ENCODE measurements at places on chromosomes 12 and 14.

DNA sequence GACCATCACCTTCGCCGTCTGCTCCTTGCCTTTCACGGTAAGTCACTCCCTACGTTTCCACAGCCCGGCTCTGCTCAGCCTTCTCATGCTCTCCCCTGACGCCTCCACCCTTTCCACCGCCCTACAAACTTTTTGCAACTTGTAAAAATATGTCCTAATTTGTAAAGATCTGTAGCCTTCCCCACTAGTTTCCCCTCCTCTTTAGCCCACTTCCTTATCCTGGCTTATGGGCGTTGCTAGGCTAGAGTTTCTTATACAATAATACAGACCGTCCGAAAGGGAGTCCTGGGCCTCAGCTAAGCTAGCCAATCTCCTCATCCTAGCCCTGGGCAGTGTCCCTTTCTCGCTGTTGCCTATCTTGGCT, 1.2 kb downstream of the PTGER2 start:
- no peak for DNase-seq

DNA sequence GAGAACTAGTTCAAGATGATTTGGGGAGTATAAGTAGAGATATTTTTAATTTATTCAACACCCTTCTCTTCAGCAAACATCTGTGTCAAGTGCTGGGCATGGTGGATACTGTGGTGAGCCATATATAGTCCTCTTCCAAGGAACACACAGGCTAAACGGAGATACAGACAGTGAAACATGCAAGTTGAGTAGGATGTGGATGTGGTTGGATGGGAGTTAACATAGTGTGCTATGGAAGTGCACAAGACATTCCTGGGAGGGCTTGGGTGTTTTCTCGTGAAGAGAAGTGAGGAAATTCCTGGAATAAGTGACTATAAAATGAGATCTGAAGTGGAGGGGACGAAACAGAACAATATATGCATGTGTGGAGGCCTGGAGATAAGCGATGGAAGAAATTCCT, 181.1 kb upstream of the NPAS3 start:
- DNase-seq: no peak

GRCh38 chr14:66965831-66966230, 223.4 kb upstream of the GARIN2 start:
- no peak for DNase-seq

DNA sequence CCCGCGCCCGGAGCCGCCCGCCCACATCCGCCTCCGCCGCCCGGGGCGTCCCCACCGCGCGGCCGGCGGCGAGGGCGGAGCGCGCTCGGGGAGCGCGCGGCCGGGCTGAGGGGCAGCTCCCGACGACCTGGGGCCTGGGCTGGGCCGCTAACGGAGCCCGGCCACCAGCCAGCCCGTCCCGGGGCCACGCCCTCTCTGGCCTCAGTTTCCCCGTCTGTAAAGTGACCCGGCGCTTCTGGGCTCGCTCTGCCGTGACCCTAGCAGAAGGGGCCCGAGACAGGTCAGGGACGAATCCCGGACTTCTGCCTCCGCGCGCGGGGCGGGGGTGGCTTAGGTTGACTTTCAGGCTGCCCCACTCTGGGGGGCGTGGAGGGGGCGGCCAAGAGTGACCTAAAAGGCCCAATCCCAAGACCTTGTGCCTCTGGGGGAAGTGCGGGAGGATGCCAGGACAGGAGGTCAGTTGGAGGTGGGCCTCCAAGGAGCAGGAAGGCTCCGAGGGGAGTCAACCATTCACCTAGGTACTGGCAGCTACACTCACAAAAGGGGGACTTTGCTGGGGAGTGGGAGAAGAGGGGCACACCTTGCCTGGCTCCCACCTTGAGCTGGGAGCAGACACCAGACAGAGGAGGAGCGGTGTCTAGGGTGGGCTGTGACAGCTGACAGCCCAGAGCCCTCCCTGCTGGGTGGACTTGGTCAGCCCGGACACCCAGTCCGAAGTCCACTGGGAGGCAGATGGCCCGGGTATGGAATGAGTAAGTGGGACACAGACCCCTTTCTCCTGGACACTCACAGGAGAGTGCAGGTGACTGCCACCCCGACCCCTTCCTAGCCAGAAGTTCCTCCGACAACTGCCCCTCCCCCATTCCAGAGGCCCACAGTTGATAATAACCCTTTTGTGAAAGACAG, 486 bp upstream of the AKT1 start:
- DNase-seq: peak; percentile 27

- no peak for DNase-seq
Observed at GRCh38 chr14:51160871-51161270, 66.0 kb upstream of the TRIM9 start.

DNA sequence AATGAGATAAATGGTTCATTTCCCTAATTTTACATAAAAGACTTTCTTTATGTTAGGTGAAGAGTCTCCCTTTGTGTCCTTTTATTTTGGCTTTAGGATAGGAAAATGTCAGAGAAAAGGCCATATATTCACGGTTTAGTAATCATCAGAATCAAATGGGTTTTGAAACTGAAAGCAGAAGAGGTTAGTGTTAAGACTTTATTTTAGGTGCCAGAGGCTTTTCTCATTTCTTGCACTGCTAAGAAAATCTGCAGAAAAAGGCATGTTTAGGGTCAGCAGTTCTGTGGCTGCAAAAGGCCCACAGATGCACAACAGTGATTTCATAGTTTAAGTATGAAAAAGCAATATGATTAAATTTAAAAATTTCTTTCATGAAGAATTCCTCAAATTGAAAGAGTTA, 80.4 kb upstream of the SINHCAF start:
- no peak for DNase-seq

DNA sequence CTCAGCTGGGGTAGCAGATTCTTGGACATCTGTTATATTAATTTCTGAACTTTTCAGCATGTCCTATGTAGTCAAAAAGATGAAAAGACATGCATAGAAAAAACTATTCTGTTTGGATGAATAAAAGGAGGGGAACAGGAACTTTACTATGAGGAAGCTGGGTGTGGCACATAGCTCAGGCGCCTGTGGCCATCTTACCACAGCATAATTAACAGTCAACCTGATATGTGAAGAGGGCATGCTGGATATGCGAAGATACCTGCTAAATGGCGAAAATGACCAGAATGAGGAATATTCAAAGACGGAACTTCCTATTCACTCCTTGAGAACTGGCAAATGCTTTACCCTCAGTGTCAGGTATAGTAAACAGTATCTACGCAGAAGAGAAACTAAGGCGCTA, 18.4 kb downstream of the SETD3 start:
- no peak for DNase-seq

GRCh38 chr12:25875661-25876060, 82.8 kb upstream of the RASSF8 start:
- DNase-seq: no peak

DNA sequence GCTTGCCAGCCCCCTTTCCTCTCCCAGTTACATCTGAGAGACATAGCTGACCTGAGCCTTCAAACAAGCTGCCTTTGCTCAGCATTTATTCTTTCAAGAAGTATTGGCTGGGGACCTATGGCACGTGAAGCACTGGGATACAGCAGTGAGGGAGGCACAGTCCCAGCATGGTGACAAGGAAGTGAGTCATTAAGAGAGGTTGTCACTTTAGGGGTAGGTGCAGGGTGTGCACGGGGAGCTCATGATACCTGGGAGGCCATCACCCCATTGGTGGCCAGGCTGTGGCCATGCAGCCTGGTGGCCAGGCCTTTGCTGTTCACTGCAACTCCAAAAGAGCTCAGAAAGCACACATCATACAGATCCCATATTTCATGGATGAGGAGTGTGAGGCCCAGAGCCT, 5.7 kb upstream of the KRT75 start:
- no peak for DNase-seq

GRCh38 chr14:64708148-64709004, 4.2 kb downstream of the PLEKHG3 start:
- no peak for DNase-seq

DNA sequence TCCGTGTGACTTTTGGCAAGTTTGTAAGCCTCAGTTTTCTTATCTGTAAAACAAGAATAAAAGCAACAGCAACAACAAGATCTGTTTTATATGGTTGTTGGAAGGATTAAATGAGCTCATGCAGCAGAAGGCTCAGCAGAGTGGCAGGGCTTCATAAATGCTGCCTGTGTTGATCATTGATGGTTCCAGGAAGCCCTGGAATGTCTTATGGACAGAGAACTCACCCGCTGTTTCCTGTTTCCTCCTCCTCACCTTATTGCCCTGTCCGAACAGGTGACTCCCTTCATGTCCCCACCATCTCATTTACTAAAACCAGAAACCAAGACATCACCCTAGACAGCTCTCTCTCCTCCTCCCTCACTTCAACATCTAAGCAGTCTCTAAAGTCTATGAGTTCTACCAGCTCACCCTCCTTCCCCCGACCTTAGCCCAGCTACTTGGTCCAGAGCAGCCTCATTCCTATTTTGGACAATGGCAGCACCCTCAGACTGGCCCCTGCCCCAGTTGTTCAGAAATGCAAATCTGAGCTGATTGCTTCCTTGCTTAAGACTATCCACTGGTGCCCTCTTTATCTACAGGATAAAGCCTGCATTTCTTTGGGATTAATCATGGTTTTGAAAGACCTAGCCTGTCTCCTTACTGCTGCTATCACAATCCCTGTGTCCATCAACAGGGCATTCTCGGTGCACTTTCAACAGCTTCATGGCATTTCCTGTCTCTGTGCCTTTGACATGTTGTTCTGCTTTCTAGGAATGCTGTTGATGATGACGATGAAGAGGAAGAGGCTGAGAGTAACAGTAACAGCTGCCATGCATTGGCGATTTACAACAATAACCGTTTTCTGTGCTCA, 21.4 kb upstream of the GSG1 start:
- no peak for DNase-seq

DNA sequence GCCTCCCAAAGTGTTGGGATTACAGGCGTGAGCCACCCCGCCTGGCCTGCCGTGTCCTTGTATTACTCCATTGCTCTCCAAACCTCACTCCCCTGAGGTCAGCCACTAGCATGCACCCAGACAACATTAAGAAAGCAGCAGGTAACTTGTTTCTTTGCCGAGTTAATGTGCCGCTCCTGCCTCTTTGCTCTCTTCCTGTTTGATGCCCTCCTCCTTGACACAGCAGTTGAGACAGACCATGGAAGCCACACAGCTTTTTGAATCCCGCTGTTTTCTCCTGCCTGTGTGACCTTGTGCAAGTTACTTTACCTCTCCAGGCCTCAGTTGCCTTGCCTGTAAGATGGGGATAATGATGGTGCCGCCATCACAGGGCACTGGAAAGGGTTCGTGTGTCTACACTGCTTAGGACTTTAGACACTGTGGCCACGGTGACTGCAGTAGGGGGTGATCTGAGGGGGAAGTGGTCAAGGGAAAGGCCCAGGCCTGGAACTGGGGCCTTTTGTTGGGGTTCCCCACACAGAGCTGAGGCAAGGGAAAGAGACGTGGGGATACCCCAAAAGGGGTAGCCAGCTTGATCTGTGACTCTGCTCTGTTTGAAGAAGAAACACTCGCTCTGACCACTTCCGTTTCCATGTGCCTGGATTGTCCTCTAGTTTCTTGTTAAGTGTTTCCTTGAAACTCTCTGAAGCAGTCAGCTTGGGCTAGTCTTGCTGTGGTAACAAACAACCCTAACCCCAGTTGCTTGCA, 69.3 kb downstream of the RIN3 start:
- no peak for DNase-seq

- DNase-seq: no peak
Observed at GRCh38 chr12:684416-684815, 21.2 kb upstream of the NINJ2 start.

DNA sequence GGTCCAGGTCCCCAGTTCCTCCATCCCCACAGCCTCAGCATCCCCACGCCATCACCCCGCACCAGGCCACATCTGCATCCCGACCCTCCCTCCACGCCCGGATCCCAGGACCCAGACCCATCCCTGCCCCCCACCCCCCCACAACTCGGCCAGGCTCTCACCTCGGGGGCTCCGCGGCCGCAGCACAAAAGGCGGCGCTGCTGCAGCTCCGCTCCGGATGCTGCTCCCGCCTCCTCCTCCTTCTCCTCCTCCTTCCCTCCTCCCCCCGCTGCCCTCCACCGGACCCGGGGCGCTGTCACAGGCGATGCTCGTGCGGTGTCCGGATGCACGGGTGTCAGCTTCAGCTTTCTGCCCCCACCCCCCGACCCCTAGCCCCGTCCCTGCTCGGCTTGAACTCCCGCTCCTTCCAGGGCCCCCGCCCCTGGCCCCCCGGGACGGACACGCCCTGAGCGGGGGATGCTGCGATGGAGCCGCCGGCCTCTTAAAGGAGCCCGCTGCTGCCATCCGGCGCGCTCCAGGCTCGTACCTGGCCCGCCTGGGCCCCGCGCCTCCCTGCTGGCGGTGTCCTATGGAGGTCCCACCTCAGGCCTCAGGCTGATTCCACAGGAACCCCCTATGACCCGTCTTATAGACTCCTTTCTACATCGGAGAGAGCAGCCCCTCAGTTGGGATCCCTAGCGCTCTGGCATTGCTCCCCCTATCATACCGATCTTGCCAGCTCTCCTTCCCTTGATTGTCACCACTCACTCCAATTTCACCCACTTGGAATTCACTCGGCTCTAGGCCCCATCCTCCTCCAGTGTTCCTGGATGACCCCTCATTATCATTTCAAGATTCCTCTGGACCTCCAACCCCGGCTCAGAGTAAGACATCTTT, at the start of gene MAP3K12:
Gene MAP3K12, minus strand, starts transcription at position 193 of the 876 bp plus-strand sequence. CDS start 12,067 bp downstream, outside the sequence.
- no peak for DNase-seq

GRCh38 chr14:102802834-102803523, 25.7 kb downstream of the TRAF3 start:
- no peak for DNase-seq

DNA sequence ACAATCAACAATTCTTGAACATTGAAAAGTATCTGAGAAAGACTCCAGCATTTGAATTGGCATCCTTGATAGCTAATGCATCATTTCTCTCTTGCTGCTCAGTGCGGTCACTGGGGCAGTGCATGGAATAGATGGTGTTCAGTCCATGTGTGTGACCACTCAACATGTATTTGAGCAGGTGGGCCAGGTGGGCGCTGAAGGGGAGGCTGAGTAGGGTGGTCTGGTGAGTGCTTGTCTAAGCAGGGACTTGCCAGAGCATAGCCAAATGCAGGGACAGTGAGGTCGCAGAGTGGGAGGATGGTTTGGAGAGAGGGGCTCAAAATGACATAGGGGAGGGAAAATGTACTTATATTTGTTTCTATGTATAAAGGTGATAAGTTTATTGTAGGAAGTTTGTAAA, 409.0 kb downstream of the TMEM121 start:
- no peak for DNase-seq

DNA sequence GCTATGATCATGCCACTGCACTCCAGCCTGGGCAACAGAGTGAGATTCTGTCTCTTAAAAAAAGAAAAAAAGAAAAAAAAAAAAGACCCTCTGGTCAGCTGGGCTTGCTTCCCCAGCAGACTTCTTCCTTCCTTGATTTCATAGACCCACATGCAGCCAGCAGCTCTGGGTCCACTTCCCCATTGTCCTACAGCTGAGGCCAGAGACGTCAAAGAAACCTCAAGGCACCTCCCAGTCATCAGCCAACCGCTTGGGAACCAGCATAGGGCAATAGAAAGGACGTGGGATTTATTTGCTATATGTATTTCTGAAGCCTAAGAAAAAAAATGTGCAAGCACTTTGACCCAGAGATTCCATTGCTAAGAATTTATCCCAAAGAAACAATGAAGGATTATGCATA, 35.4 kb upstream of the SPPL3 start:
- DNase-seq: no peak

GRCh38 chr14:24224618-24225071, 7.5 kb downstream of the NEDD8 start:
- no peak for DNase-seq

Data from activated CD4-positive, alpha-beta T cell treated with anti-CD3 and anti-CD28 coated beads, Interleukin-2, amount 50 U/mL, for 24 hours (primary cell).